ENCODE measurements at places on chromosomes 11 and 22.

- no peak for DNase-seq
Measured at GRCh38 chr11:126329644-126330211, 25.8 kb upstream of the ST3GAL4 start.

DNA sequence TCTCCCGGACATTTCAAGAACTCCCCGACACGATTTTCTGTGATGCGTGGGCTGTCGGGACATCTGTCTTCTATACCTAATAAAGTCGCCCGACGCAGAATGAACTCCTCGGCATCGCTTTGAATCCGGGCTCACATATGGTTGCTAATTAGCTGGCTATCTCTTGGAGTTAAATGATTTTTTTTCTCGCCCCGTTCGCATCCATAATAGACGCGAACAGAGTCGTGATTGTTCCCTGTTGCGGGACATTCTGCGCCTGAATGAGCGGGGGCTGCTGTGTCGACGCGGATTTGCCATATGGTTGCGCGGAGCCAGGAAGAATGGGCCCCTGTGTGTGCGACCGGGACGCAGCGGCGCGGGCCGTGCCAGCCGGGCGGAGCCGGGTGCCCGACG is 16.4 kb downstream of the CDKN1C start:
- peak; percentile 81 for DNase-seq

DNA sequence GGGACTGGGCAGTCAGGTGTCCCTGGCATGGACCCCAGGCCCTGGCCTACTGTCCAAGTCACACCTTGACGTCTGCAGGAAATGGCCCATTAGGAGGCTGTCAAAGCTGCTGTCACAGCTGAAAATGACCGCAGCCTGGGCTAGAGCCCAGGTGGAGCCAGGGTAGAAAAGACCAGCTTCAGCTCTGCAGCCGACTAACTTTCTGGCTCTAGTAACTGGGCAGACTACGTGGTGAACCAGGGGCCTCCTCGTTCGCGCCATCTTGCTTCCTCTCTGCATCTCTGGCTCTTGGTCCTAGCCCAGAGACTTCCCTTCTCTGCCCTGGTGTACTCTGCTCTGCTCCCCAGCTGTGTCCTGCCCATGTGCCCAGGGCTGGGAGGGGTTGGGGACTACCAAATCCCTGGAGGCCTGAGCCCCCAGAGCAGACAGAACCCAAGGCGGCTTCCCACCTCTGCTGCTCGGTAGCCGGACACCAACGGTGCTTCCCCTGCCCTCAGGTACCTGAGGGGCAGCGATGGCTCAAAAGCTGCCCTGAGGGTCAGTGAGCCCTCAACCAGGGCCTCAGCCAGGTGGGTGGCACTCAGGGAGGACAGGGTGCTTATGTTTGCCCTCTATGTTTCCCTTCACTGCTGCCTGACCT is 19.7 kb downstream of the SART1 start:
- no peak for DNase-seq

DNA sequence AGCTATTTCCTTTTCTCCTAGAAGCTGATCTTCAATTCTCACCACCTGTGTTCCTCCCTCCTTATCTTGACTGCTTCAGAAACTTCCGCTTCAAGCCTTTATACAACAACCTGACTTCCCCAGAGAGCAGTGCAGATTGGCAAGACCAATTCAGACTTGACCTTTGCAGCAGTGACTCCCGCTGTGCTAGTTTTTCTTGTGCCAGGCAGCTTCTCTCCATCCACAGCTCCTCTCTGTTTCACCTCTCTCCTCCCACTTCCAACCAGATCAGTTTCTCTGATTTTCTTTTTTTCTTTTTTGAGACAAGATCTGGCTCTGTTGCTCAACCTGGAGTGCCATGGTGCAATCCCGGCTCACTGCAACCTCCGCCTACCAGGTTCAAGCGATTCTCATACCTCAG is 74.3 kb downstream of the GRAMD1B start:
- no peak for DNase-seq

DNA sequence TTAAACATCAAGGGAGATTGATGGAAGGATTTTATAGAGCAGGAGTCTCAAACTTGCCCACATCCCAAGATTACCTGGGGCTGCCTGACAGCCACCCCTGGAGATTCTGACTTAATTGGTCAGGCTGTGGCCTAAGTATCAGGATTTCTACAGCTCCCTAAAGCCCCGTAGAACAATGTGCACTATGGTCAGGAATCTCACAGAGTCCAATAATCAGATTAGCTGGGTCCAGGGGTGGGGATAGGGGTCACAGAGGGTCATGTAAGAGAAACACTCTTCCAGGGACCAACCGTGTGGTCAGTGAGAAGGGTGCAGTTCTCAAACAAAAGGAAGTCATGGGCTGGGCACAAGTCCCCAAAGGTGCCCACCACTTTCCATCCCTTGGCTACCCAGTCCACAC is 20.5 kb upstream of the FBLN1 start:
- DNase-seq = no peak

DNA sequence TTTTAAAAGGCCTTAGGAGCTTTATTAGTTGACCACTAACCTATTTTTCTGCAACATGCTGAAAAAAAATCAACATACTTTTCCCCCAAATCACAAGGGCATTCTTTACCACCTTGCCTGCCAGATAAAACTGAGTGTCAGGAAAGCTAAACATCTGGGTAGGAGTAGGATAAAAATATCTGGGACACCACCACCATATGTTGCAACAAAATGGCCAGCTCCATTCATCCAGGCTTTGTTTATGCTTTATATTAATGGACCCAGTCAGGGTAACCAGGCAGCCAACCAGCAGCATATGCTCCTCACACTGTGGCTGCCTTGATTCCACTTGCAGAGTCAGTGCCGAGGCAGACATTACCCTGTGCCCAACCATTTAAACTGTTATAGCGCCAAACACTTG is 1024.5 kb downstream of the LRRC4C start:
- no peak for DNase-seq

GRCh38 chr11:76252631-76253070 is 46.3 kb upstream of the WNT11 start:
- no peak for DNase-seq

GRCh38 chr11:64241491-64242374 is 838 bp downstream of the FKBP2 start:
- no peak for DNase-seq

- DNase-seq = no peak
Measured at GRCh38 chr11:416757-417621, 2.2 kb upstream of the SIGIRR start.

DNA sequence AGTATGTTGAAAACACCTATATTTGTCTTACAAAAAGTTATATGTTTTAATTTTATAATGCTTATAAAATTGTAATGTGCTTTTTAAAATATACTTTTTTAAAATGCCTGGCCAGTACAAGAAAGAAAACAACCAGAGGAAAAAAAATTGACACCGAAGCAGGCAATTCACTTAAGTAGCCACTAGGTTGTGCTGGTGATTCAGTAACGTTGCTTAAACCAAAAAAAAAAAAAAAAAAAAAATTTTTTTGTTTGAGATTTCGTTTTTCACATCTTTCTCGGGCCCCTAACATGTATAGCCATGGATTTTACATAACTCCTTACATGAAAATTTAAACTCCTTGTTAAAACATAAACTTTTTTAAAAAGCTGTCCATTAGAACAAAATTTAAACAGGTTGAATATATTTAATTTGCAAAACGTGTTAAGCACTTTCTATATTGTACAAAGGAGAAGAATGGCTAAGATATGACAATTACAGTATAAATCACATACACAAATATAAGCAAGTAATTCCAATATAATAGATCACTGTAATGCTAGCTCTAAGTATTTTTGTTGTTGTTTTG is 9.2 kb downstream of the OR8B4 start:
- DNase-seq = no peak

GRCh38 chr11:95330302-95330701 is 99.3 kb upstream of the SESN3 start:
- no peak for DNase-seq

DNA sequence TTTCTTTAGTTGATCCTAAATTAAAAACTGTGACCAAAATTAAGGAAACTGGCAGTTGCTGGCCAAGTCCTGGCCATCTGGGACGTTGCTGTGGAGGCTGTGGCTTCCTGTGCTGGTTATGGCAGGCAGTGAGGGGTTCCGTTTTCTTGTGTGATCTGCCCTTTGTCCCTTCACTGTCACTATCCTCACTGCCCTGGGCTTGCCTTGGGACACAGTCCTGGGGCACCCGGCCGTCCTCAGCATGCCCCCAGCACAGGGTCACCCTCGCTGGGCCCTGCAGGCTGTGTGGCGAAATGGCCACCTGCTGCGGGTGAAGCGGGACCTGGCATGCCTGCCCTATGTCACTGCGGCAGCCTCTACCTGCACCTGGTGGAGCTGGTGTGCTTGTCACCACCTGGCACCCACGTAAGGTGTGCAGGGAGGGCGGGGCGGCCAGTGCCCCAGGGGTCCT is 52.5 kb upstream of the SLC22A12 start:
- no peak for DNase-seq

DNA sequence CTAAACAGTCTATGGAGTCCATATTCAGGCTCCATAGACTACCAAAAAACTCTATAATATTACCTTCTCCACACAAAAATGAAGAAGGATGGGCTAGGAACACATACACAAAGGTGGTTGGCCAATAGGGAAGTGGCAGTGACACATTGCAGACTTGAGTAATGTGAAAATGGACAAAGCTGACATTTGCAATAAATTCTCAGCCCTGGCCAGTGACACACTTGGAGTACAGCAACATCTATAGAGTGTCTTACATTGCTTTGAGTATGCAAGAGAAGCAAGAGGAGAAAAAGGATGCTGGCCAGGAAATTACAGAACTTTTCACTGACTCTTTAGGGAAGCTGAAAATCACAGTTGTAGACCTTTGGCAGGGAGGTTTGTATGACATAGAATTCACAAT is 7.3 kb upstream of the OR52W1 start:
- DNase-seq = no peak

- DNase-seq = no peak
Measured at GRCh38 chr22:49583341-49583740, 244.3 kb downstream of the BRD1 start.

- no peak for DNase-seq
Measured at GRCh38 chr22:38208551-38208968, 6.8 kb downstream of the MAFF start.

- no peak for DNase-seq
Measured at GRCh38 chr11:118623269-118623655, 15.8 kb downstream of the PHLDB1 start.

DNA sequence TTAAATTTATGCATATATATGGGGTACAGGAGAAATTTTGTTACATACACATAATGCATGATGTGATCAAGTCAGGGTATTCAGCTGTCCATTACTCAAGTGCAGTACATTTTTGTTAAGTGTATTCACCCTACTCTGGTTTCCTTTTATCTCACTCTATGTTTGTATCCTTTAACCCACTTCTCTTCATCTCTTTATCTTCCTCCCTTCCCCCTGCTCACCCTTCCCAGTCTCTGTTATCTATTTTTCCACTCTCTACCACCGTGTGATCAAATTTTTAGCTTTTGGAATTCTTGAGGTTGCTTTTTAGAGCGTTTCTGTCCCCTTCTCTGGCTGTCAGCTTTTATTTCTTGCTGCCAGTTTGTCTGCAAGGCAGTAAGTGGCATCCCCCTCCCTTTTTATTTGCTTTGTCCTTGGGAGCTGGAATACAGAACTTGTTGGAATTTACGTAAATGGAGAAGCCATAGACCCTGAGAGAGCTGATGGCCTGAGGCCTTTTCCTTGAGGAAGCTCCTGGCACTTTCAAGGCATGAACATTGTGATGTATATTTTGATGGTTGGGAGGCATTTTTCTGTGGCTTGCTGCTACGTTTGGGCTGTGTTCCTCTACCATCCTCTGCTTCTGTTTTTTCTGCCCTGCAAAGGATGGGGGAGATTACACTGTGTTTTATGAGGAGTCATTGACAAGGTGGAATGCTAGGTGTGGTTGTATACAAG is 148.6 kb downstream of the LDLRAD3 start:
- no peak for DNase-seq

DNA sequence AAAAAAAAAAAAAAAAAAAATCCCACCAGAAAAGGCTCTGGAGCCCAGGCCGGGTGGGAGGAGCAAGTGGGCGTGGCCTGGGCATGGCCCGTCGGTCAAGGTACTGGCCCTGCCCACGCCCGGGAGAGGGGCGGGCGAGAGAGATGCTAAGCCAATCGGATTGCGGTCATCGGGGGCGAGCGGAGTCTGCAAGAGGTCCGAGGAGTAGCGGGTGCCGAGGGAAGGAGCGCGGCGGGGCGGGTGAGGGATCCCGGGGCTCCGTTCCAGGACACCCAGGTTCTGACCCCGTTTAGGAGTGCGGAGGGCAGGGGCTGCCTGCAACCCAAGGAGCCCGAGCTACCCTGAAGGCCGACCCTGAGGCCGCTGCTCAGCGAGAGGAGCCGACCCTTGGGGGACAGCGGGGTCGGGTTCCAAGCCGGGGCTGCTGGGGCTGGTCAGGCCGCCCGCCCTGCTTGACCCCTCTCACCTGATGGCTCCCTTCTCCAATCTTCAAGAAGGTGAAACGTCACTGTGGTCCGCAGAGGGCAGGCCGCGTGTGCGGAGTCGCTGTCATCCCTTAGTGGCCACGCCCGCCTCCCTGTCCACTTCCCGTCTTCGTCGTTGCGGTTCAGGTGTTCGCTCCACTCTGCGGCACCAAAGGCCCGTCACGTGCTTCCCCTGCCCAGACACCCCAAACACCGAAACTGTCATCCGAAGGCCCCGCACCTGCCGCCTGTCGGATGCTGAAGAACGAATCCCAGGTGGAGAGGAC is 11.1 kb upstream of the TAB1 start:
- DNase-seq = peak; percentile 39

GRCh38 chr11:126645186-126645585 is 289.7 kb downstream of the ST3GAL4 start:
- DNase-seq = no peak

GRCh38 chr22:17266251-17266971 is 47.2 kb upstream of the ADA2 start:
- DNase-seq = no peak

DNA sequence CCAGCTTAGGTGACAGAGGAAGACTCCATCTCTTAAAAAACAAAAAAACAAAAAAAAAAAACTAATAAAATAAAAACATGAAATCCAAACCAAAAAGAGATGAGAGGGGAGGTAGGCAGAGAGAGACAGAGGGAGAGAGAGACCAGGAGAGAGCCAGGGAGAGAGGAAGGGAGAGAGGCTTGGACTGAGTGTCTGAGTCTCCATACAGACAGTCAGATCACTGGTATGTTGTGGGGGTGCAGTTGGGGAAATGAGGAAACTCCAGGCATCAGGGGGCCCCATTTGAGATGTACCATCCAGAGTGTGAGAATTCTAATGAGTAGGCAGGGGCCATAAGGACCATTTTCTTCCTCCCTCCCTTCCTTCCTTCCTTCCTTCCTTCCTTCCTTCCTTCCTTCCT is 53.1 kb upstream of the SEPTIN5 start:
- DNase-seq = no peak

DNA sequence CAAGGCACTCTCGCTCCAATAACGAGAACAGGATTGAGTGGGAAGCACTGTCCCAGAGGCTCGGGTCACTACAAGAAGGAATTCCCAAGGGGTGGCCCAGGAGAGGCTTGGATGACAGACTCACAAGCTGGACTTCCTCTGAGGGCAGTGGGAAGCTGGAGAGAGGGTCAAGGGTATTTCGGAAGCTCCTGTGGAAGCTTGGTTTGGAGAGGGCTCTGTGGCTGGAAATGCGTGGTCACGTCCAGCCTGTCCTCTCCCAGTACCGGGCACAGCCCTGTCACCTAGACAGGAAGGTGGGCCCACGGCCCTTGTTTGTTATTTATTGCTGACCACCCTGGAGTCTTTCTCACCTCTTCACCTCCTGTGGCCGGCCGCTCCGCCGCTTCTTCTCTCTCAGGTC is 5.3 kb downstream of the SYNGR1 start:
- DNase-seq = no peak

- DNase-seq = no peak
Measured at GRCh38 chr11:128837627-128838026, 29.5 kb downstream of the KCNJ1 start.

GRCh38 chr22:45334528-45334927 is 24.8 kb downstream of the FAM118A start:
- DNase-seq = no peak

Data from hippocampal formation (tissue), 2 donors.